ENCODE measurements at places on chromosomes 2 and 18. TPM values are rescaled to one million over a fixed set of nuclear protein-coding genes. Genes with fewer than 3 reads are reported as not detected.

Gene REEP1
- not detected for total RNA-seq

DNA sequence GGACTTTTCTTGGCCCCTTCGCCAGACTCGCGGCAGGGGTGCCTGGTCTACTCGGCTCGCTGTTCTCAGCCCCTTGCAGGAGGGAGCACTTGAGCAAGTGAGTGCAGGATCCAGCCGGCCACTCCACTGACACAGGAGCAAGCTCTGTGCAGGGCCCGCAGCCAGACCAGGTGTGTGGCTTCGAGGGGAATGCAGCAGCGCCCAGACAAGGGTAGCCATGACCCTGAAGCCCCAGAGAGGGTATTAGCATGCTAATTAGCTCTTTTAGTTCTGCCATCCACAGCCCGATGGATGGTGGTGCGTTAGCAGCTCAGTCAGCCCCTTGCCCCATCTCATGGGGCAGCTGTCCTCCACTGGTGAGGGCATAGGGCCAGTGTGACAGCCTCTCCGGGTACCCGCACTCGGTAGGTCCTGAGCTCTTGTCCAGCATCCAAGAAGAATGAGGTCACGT is 103.2 kb upstream of the HS6ST1 start:
- DNase-seq: no peak

DNA sequence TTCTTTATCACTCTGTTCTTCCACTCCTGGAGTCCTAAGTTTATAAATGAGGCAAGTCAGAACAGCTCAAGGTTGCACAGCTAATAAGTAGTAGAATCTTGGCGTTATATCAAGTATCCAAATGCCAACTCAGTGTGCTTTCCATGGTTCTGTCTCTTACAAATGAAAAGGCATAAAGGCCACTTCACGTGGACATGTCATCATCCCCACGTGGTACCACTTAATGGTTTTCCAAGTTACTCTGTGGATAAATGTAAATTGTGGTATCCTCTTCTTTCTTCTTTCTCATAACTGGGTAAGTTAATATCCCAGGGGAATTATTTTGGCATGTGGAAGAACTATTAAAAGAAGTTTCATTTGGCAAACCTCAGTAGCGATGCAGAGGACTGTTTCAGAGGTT is 131.5 kb upstream of the L3MBTL4 start:
- no peak for DNase-seq

DNA sequence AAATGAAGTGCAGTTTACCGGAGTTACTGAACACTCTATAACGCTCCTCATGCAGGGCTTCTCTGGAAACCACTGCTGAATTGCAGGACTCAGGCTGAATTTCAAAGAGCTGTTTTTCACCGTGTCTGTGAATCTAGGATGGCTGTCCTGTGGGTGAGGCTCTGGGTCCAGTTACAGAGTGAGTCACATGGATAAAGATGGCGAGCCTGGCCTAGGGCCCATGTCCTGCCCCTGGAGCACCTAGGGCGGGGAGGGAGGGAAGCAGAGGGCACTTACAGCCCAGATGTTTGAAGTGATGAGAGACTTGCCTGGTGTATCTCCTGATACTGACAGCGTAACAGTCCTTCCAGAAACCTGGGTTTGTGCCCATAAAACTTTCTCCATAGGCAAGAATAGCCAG is 583.0 kb downstream of the IRS1 start:
- DNase-seq: no peak

DNA sequence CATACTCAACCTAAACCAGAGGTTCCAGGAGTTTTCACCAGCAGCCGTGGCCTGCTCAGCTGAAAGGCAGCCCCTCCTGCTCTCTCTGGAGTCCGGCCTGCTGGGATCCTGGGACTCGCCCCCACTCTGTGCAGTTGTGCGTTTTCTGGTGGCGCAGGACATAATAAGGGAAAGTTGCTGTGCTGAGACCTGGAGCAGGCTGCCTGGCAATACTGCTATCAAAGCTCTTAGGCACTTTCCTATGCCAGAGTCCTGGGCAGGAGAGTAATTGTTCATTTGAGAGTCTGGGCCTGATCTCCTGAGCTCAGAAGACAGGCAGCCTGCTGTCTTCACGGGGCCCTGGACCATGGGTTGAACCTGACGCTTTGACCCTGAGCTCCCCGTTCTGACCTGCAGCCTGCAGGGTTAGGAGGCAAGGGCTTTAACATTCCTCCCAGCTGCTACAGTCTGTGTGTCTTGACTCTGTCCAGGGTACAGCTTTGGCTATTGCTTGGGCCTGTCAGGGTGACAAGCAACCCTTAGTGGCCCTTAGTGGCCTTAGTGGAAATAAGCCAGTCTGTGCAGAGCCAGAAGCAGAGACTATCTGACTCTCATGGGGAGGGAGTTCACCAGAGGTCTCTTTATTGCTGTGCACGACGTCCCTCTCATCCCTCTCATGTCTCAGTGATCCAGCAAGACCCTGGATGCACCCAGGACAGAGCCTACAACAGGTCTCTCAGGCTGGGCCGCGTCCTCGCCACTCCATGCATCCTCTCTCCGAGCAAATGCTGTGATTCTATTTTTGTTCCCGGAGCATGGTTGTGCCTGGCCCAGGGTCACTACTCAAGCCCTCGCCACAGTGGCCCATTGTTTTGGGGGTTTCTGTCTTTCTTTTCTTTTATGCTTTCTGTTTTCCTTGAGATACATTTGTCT is 60.6 kb downstream of the ACKR3 start:
- no peak for DNase-seq

Gene ITPRIPL1
- 5.6 TPM for total RNA-seq

DNA sequence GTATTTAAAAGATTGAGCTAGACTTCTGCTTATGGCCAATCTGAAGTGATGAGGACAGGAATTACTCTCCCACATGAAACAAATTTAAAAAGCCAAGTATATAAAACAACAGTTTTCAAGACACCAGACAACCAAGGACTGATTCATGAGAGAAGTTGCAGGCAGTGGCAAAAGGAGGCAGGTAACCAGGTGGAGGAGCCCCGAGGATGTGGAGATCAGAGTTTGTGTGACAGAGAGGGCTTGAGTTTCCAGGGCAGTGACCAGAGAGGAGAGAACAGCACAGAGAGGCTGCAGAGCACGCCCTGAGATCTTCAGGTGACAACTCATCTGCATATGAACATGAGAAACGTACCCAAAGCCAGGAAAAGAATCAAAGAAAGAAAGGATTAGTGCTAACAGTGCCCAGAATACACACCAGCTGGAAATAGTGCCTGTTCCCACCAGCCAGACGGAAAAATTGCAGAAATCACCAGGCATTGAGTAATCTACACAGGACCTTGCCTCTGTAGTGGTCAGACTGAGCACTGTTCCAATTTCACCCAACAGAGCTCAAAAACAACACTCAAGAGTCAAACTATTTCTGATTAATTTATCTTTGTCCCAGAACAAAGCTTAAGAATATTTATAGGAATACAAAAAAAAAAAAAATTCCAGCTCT is 173.1 kb downstream of the SEPTIN10 start:
- no peak for DNase-seq

- DNase-seq: no peak
Observed at GRCh38 chr2:221532641-221533040, 39.5 kb downstream of the EPHA4 start.

DNA sequence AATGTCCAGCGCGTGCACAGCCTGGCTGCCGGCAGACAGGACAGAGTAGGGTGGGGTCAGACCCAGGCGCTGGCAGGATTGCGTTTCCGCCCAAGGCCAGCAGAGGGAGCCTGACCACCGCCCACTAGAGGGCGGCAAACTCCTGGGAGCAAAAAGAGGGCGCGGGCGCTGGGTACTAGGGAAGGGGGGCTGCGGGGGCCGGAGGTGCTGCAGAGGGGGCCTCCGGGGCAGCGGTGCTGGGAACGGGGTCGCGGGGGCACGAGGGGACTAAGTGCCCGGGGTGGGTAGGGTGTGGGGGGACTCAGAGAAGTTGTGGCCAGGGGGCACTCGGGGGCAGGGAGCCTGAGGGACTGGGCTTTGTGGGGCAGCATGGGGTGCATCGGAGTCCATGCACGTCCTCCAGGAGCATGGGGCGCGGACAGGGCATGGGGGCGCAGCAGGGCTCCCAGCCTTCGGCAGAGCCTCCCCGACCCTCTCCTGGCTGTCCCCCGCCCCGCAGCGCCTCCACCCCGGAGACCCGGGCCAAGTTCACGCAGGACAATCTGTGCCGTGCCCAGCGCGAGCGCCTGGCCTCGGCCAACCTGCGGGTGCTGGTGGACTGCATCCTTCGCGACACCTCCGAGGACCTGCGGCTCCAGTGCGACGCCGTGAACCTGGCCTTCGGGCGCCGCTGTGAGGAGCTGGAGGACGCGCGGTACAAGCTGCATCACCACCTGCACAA is 3.2 kb downstream of the TEKT4 start:
- peak; percentile 55 for DNase-seq

- DNase-seq: no peak
Observed at GRCh38 chr2:69061525-69061924, 48.5 kb downstream of the ANTXR1 start.

DNA sequence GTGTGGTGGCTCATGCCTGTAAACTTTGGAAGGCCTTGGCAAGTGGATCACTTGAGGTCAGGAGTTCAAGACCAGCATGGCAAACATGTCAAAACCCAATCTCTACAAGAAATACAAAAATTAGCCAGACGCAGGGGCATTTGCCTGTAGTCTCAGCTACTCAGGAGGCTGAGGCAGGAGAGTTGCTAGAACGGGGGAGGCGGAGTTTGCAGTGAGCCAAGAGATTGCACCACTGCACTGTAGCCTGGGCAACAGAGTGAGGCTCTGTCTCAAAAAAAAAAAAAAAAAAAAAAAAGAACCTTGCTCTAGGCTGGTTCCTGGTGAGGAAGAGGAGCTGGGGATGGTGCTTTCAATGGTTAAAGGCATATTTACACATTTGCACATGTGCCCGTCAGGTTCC is 129.4 kb downstream of the LYPD6B start:
- DNase-seq: peak; percentile 25

Gene TMEM169
- total RNA-seq: not detected

DNA sequence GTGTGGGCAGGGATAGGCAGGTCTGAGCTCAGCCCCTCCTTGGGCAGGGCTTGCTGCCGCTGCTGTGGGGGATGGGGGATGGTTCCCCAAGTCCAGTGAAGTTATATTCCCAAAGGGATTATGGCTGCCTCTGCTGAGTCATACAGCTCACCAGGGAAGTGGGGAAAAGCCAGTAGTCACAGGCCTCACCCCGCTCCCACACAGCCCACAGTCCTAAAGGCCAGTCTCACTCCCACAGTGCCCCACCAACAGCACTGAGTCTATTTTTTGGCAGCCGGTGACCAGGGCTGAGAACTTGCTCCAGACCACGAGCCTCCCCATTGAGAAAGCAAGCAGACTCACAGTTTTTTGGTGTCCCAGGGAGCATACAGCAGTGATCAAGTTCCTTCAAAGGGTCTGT is 173.3 kb downstream of the OSR1 start:
- no peak for DNase-seq

Gene MC5R
- not detected for total RNA-seq

DNA sequence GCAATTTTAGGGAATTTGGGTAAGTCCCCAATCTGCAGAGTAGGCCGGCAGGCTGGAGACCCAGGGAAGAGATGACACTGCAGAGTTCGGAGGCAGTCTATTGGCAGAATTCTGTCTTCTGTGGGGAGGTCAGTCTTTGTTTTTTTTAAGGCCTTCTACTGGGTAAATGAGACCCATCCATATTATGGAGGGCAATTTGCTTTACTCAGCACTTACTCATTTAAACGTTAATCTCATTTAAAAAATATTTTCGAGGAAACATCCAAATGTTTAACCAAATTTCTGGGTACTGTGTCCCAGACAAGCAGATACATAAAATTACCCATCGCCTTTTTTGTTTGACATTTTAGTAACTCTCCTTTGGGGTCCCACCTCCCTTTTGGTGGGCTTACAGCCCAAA is 139.5 kb downstream of the IRS1 start:
- DNase-seq: no peak

DNA sequence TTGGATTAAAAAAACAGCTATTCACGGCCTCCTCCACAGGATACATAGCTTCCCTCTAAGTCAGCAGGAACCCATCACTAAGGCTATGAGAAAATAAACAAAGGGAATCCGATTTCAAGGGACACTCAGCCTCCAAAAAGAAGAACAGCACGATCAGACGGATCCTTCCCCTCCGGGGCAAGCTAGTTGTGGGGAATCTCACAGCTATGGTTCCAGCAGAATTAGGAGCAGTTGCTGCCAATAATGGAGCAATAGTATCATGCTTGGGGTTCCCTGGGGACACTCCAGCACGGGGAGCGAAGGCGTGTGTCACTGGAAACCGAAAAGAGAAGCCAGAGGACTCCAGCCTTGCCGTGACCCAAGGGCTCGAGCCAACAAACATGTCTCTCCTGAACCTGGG is 163.1 kb downstream of the TTC32 start:
- no peak for DNase-seq

- DNase-seq: no peak
Observed at GRCh38 chr2:134683561-134684112, 35.2 kb downstream of the TMEM163 start.

DNA sequence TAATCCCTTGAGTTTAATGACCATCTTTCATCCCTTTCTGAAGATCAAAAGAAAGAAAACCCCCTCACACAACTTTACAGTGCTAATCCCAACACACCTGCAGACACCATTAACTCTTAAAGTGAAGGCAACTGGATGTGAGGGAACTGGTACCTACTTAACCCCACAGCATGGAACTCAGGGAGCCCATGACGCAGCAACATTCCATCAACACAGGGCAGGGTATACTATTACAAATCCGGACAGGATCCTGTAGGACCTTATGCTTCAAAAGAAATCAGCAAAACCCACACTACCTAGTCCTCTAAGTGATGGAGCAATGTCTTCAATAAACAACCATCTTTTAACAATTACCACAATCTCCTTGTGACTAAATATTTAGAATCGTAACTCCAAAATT is 78.6 kb downstream of the FARSB start:
- DNase-seq: no peak

Gene CSRNP3
- total RNA-seq: not detected

GRCh38 chr18:27276479-27276878 is 91.4 kb upstream of the CHST9 start:
- DNase-seq: no peak

DNA sequence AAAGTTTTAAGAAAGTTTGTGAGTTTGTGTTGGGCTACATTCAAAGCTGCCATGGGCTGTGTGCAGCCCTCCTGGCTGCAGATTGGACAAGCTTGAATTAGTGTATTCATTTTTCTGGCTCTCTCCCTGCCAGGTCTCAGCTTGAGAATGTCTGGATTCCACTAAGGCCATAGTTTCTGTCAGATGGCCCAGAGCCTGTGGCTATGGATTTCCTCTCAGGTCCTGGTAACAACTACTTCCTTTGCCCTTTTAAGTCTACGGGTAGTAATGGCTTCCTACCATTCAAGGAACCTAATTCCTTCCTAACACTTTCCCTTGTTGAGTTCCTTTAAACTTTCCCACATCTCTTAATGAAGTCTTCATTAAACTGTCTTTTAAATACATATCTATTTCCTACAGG is 24.3 kb upstream of the PSMD14 start:
- DNase-seq: no peak

DNA sequence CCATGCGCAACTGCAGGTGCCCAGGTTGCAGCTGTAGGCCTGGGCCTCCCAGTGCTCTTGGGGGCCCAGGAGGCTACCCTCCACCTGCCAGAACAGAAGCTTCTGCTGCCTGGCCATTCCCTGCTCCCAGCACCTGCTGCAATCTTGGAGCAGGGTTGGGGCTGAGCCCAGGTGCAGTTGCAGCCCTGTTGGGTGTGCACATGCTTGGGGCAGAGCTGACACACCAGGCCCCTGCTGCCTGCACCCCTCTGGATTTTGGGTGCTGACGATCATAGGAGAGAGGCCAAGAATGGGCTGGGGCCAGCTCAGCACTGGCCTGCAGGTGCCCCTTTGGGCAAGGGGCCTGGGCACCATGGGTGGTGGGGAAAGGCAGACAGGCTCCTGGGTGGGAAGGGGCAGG is 20.5 kb upstream of the SP140L start:
- DNase-seq: no peak

- DNase-seq: no peak
Observed at GRCh38 chr2:241534701-241535375, 23.7 kb upstream of the BOK start.

Gene DNAJC5G
- not detected for total RNA-seq

Gene GKN2
- not detected for total RNA-seq

Measured in CD8-positive, alpha-beta T cell (primary cell).